Non-pigmented ciliary epithelial cell (primary cell): ENCODE measurements at places on chromosomes 6 and 20.
A peak's percentile ranks its signal among the peaks of the same experiment; 100 is the strongest.

GRCh38 chr20:47708140-47708807 lies 77.0 kb downstream of the SULF2 start:
- DNase-seq, result no peak

GRCh38 chr6:82597201-82597600 lies 233.6 kb downstream of the TPBG start:
- DNase-seq, result no peak

GRCh38 chr6:48069280-48069679 lies 41.7 kb downstream of the PTCHD4 start:
- DNase-seq, result no peak

GRCh38 chr20:57392512-57393271 lies 1.5 kb downstream of the RBM38 start:
- no peak for DNase-seq

GRCh38 chr6:142722841-142723240 lies 222.1 kb downstream of the HIVEP2 start:
- DNase-seq, result no peak

DNA sequence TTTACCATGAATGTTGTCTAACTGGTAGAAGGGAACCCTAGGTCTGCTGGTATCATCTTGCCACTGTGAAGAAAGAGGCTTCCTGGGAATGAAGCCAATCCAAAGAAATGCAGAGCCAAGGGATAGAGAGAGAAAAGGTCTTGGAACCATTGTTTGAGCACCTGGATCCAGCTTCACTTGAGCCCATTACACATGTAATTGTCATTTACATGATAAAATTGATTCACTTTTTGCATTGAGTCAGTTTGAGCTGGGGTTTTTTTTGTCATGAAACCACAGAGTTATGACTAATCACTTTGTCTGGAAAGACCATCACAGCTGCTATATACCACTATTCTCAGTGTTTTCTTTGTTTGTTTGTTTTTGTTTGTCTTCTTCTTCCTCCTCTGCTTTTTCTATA lies 112.3 kb downstream of the CBLN4 start:
- DNase-seq, result no peak

- DNase-seq, result no peak
Measured at GRCh38 chr20:23096986-23097520, 10.9 kb upstream of the CD93 start.

GRCh38 chr6:45754432-45754831 lies 261.2 kb downstream of the CLIC5 start:
- DNase-seq, result no peak

- DNase-seq, result no peak
Measured at GRCh38 chr6:125717120-125717731, 32.2 kb upstream of the HEY2 start.

DNA sequence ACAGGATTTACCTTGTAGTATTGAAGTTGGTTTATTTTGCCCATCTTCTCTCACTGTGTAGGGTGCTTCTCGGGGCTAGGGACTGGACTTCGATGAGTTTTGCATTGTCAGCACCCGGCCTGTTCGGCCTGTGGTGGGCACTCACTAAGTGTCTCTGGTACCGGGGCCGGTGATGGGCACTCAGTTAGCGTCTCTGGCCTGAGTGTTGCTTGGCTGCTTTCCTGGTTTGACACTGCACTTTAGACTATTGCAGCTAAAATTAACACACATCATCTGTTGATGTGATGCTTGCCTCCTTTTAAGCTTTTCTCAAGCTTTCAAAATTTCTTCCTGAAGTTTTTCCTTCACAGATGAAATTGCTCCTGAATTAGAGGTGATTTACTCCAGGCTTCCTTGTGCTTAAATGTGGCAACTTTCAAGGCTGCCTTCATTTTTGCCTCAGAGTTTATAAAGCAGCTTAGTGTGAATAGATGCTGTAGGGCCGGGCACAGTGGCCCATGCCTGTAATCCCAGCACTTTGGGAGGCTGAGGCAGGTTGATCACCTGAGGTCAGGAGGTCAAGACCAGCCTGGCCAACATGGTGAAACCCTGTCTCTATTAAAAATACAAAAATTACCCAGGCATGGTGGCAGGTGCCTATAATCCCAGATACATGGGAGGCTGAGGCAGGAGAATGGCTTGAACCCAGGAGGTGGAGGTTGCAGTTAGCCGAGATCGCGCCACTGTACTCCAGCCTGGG lies 41.7 kb upstream of the TULP4 start:
- no peak for DNase-seq

- DNase-seq, result peak; percentile 5
Measured at GRCh38 chr6:70706491-70707123, 38.9 kb downstream of the SMAP1 start.

DNA sequence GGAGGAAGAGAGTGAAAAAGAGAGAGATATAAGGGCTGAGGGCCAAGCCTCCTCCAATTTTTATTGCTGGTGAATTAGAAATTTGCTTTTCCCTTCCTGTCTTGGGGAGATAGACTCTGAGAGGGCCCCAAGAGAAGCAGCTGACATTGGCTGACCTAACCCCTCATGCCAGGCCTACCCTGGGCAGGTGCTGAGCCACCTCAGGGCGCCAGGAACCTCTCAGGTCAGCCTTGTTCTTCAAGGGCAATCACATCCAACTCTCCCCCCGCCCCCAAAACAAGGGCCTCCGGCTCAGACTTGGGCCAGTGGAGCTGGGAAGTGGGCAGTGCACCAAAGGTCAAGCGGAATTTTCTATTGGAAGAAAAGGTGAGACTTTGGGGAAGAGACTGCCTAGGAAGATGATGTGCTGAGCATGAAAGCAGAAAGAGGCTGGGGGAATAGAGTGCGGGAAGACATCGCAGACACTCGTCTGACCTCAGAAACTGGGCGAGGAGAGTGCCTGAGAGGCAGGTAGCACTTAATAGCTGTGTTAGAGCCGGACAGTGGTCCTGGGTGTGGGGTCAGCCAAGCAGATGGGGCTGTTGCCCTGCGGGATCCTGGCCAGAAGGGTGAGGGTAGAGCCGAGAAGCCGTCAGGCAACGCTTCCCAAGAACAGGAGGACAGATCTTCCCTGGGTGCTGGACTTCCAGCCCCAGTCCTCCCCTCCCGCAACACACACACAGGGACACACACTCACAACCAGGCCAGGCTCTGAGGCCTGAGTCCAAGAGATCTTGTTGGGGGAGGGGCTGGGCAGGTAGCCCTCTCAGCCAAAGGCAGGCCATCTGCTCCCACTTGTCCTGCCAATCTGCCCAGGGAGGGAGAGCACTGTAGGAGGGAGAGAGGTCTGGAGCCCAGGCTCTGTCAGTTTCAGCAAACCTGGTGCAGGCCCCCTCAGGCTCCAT lies 3.7 kb upstream of the FASTKD5 start:
- DNase-seq, result no peak

DNA sequence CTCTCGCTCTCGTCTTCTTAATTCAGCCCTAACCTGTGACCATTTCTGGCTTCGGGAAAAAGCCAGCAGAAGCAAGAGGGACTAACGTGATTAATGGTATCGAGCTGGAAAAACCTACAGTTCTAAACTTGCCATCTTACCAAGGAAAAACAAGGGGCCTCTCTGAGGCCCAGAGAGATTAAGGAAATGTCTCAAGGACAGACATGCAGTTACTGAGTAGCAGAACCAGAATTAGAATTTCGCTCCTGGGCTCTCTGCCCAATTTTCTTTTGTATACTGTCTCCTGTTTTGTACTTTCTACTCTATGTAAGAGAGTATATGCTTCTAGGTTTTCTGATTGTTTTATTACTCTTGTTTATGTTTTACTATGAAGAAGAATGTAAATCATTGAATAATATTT lies 67.8 kb upstream of the LTV1 start:
- no peak for DNase-seq

DNA sequence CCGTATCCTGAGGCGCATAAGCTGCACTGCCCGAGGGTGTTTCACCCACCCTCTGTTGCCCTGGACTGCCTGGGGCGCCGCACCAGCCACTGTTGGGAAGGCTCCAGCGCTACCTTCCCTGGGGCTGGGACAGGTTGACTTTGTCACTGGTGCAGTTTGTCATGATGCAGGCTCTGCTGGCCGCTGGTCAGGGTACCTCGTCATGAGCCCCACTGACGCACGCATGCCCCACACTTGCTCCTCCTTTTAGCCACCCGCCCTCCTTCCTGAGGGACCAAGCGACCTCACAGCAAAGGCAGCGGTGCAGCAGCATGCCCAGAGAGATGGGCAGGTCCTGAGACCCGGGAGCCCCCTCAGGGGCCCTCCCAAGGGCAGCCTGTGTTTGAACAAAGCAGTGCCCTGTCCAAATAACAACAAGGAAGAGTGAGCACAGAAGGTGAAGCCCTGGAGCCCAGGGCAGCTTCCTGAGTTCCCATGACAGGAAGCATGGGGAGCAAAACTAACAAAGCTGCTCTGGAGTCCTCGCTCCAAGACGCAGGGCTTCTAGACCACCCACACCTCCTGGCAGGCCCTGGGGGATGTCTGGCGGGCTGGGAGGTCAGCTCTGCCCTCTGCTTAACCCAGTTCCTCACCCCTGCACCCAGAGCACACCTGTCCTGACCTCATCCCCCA lies 50.1 kb upstream of the SMOC2 start:
- DNase-seq, result no peak

GRCh38 chr6:105137388-105137787 lies 42.4 kb downstream of the POPDC3 start:
- DNase-seq, result no peak

DNA sequence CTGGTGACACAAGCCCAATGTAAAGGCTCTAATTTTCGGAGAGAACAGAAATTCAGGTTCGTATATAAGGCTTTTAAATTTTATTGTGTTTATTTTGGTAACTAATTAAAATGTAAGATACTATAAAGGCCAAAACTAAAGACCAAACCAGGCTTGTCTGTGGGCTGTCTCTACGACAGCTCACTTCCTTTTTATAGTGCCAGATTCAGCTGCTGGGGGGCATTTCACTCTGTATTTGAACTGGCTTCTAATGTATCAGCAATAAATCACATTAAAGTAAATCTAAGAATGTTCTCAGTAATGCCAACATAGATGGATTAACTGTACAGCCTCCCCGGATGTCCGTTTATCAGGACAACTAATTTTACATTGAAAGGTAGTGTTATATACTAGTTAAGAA lies 31.1 kb upstream of the STXBP5 start:
- DNase-seq, result no peak

GRCh38 chr6:2554651-2555260 lies 196.0 kb downstream of the MYLK4 start:
- no peak for DNase-seq

DNA sequence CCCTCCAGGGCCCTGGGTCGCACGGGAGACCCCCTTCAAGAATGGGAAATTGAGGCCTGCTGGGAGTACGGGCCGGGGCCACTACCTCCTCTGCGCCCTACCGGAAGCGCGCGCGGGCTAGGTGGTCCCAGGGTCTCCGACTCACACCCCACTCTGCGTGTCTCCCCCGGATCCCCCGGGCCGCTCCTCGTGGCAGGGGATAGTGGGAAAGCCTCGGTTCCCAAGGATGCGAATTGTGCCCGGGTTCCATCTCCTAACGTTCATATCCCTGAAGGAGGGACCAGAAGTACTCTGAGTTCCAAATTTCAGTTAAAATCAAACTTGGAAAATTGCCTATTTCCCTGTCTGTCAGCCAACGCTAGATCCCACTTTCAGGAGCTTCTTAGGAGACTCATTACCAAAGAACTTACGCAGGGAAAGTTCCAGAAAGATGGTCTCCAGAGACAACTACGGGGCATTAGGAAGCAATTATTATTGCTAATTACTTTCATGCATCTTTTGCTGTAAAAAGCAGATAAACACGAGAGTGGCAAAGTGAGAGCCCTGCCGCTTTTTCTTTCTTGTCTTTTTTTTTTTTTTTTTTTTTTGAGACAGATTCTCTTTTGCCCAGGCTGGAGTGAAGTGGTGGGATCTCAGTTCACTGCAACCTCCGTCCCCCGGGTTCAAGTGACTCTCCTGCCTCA lies 858 bp downstream of the FAM83D start:
- DNase-seq, result no peak

DNA sequence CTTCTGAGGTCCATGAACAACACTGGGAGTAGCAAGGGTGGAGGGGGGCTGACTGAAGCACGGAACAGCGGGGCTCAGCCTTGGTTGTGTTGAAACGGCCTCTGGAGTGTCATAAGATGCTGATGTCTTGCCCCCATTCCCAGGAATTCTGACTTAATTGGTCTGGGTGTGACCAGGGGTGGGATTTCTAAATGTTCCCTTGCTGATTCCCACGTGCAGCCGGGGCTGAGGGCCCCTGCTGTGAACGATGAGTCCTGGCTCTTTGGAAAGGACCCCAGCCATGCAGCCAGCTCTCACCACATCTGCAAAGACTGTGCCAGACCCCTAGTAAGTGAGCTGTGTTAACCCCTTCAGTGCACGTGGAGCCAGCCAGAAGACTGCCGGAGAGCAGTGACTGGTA lies 28.6 kb upstream of the FAM50B start:
- no peak for DNase-seq

DNA sequence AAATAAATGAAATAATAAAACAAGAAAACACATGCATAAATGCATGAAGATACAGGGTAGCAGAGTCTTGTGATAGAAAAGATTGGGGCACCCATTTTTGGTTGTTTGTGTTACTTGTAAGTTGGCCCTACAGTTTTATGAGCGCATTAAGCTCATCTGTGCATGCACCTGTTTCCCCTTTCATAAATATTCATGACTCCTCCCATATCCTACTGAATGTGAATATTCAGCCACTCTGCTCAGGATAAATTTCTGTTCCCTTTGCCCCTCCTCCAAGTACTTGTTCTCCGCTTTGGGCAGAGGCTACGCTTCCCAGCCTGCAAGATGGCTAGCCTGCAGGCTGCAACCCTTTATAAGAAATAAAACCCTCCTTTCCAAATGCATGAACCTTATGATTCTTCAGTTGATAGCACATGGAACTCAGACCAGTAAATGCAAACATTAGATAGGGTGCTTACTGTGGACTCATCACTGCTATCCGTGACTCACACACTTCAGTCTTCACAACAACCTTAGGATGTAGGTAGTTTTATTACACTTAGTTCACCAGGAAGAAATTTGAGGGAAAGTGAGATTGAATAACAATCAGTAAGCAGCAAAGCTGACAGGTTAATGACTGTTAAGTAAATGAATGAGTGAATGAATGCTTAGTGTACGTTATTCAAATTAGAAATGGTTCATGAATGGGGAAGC lies 15.0 kb downstream of the ALDH8A1 start:
- DNase-seq, result no peak

GRCh38 chr6:111573131-111573883 lies 32.4 kb downstream of the TRAF3IP2 start:
- DNase-seq, result no peak

- no peak for DNase-seq
Measured at GRCh38 chr6:10412461-10413261, 2.2 kb downstream of the TFAP2A start.

GRCh38 chr6:159487636-159488035 lies 205.4 kb downstream of the SOD2 start:
- DNase-seq, result no peak

GRCh38 chr6:705047-705446 lies 12.1 kb upstream of the EXOC2 start:
- no peak for DNase-seq

DNA sequence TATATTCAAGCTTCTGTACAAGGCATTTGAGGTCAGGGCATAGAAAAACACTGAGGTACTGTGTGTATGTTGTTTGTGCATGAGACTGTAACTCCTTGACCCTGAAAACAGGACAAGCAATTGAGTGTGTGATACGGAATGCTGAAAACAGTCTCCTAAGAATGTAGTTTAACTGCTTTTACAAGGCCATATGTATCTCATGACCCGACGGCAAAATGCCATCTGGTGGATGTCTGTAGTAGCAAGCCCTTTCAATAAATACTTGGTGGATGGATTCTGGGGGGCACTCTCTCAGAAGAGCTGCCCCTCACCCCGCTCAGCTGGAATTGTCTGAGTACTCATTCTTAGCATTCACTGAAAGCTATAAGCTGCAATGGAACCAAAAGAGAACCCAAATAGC lies 69.3 kb upstream of the EYS start:
- DNase-seq, result no peak

- no peak for DNase-seq
Measured at GRCh38 chr6:23656255-23657194, 469.5 kb upstream of the NRSN1 start.

- no peak for DNase-seq
Measured at GRCh38 chr6:15331143-15331542, 85.3 kb downstream of the JARID2 start.
